ENCODE measurements at places on chromosomes 13 and 19. TPM values are rescaled to one million over a fixed set of nuclear protein-coding genes. Genes with fewer than 3 reads are reported as not detected.

The RXFP2 gene
- 8.2 TPM for total RNA-seq

The ZNF426 gene
- total RNA-seq, result 5.1 TPM

The MYO16 gene
- not detected for total RNA-seq

The ZNF607 gene
- total RNA-seq, result 13.0 TPM

GRCh38 chr19:46371371-46371901 is 24.5 kb downstream of the PPP5C start:
- no peak for DNase-seq

DNA sequence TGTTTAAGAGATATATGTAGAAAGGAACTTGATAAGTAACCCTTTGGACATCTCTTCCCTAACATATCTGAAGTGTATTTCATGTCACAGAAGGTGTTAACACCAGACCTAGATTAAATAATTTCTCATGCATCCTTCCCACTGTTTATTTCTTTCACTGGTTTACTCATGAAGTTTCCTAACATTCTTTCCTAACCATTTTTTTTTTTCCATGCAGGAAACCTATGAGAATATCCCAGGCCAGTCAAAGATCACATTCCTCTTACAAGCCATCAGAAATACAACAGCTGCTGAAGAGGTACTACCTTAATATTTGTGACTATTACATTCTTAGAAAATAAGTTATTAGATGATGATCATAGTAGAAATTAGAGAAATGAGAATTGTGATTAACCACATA is 28.8 kb downstream of the IPO5 start:
- no peak for DNase-seq

GRCh38 chr13:46596466-46596865 is 43.5 kb downstream of the LRCH1 start:
- no peak for DNase-seq

GRCh38 chr13:73625562-73626339 is 508.5 kb downstream of the KLF12 start:
- no peak for DNase-seq

GRCh38 chr19:19619181-19619848 is 828 bp upstream of the PBX4 start:
- DNase-seq, result no peak

DNA sequence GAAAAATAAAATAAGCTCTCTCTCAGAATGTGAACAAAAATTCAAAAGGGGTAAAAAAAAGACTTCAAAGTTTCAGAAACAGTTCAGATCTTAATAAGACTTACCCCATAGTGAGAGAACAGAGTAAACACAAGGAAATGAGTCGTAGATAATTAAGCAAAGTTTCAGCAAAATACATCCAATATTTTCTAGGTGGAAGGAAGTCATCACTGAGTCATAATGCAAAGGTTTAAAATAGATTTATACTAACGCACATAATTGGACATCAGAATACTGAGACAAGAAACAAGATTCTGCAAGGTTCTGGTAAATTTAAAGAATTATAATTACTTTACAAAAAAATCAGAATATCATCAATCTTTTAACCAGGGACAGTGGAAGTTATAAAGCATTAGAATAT is 1370.7 kb upstream of the ATXN8OS start:
- no peak for DNase-seq

DNA sequence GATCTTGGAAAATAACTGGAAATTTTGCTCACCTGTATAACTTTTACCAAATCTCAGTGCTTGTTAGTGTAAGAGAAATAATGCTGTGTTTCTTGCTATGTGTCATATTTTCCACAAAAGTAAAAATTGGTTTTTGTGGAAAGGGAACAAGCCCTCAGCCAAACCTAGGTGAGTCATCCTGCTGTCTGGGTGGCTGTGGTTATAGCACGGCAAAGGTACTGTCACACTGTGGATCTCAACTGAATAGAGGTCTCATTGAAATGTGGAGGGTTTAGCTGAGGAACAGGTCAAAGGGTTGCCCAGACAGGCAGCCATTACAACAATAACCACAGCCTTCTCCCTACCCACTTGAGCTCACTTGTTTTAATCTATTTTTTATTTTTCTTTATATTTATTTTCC is 338.8 kb upstream of the DACH1 start:
- no peak for DNase-seq

DNA sequence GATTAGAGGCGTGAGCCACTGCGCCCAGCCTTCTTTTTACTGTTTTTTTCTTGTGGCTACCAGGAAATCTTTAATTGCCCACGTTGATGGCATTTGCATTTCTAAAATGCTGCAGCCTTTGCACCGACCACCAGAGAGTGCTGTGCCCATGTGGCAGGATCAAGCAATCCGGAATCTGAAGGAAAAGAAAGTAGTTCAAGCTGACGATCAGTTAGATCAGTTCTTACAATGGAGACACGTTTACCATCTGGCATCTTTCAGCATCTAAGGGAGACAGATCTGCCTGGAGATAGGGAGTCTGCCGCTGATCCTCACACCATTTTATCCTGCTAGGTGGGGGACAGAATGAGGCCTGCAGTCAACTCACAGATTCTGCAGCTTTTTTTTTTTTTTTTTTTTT is 19.9 kb downstream of the TINCR start:
- DNase-seq, result no peak

- no peak for DNase-seq
Observed at GRCh38 chr13:50664951-50665350, 178.5 kb downstream of the DLEU7 start.

- no peak for DNase-seq
Observed at GRCh38 chr13:99376132-99376531, 68.9 kb upstream of the GPR183 start.

DNA sequence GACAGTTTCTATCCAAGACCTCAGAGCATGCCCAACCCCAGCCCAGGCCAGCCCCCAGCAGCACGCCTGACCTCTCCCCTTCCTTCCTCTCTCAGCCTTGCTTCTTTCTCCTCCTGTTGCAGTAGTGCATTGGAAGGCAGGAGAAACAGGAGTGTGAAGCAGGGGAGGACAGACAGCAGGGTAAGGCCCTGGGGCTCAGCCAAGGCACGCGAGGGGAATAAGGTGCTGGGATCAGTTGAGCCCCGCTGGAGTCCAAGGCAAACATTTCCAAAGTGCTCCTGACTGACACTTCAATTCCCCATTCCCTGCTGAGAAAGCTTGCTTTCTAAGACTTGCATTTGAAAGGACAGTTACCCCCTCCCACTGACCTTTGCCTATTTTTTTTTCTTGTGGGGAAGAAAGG is 73.1 kb upstream of the OLFM4 start:
- DNase-seq, result no peak

DNA sequence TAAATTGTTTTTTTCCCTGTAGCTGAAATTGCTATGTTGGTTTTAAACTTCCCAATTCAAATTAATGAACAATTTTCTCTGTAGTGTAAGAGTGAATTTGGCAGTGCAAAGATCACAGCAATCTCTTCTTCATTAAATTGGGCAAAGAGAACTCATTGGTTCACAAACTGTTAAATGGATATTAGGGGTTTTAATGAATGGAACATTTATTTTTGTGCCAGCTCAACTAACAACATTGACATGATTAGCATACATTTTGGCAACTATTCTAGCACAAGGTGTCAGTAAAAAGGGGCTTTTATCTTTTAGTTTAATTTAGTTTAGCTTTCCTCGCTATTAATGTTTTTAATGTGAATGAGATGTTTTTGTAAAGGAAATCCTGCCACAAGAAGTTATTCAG is 7.1 kb downstream of the PCDH20 start:
- DNase-seq, result no peak

- no peak for DNase-seq
Observed at GRCh38 chr13:44050450-44051063, 170.9 kb downstream of the LACC1 start.

GRCh38 chr19:3778899-3779723 is 7.1 kb downstream of the MATK start:
- no peak for DNase-seq

GRCh38 chr19:15640294-15640903 is at the start of gene CYP4F3:
CYP4F3 (plus strand) TSS chr19:15640897; CDS start chr19:15641416, 519 bp downstream.
- peak; percentile 52 for DNase-seq

- no peak for DNase-seq
Observed at GRCh38 chr13:101691341-101691860, 238.9 kb downstream of the ITGBL1 start.

DNA sequence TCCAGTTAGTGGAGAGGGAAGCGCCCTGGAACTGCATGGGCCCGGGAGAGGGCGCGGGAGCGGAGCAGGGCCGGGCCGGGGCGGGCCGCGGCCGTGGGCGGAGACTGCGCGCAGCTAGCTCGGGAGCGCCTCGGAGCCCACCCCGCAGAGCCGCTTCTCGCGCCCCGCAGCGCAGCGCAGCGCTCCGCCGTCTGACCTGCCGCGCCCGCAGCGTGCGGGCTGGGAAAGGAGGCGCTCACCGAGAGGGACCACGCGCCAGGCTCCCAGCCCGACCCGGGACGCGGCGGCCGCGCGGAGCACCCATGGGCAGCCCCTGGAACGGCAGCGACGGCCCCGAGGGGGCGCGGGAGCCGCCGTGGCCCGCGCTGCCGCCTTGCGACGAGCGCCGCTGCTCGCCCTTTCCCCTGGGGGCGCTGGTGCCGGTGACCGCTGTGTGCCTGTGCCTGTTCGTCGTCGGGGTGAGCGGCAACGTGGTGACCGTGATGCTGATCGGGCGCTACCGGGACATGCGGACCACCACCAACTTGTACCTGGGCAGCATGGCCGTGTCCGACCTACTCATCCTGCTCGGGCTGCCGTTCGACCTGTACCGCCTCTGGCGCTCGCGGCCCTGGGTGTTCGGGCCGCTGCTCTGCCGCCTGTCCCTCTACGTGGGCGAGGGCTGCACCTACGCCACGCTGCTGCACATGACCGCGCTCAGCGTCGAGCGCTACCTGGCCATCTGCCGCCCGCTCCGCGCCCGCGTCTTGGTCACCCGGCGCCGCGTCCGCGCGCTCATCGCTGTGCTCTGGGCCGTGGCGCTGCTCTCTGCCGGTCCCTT is at the start of gene MLNR:
TSS of gene MLNR (plus strand) at position 303 of the 820 bp plus-strand sequence. CDS start at position 303, 0 bp downstream.
- DNase-seq, result no peak

DNA sequence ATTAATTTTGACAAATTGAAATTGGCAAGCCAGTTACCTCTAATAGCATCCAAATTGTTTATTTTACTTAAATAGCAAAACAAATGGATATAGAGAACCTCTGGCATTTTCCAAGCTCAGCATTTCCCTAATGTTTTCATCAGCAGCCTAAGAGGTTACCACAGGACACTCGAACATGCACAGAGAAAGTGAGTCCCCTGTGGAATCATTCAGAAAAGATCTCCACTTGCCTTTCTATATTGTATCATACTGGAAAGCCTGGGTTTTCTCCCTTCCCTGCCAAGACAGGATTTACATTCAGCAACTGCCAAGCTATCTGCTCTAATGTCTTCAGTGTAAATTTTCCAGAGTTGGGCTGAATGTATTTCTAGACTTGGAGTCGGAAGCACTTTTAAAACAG is 188.9 kb downstream of the KCTD12 start:
- no peak for DNase-seq

DNA sequence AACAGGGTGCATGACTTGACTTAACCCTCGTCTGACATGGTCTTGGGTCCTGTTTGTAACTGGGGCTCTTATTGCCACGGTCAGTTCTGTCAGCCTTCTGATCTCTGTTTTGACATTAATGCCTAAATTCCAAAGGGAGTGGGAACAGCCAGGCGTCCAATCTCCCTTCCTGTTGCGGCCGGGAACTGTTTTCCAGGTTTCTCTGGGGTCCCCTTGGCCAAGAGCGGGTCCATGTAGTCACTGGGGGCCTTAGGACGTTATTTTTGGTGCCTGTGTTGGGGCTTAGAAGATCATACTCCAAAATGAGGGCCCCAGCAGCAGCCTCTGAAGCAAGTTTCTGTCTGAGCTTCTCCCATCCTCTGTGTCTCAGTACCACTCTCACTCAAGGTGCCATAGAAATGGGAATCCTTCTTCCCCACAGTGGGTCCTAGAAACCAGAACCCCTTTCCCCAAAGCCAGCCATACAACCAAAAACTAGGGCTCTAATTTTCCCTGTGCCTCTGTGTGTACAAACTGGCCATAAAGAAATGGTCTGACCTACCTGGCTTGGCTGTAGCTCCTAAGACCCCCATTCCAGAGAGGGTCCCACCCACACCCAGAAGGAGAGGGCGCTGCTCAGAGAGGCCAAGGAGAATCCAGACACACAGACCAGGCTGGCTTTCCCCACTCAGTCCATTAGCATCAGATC is 50.4 kb downstream of the C13orf46 start:
- no peak for DNase-seq

DNA sequence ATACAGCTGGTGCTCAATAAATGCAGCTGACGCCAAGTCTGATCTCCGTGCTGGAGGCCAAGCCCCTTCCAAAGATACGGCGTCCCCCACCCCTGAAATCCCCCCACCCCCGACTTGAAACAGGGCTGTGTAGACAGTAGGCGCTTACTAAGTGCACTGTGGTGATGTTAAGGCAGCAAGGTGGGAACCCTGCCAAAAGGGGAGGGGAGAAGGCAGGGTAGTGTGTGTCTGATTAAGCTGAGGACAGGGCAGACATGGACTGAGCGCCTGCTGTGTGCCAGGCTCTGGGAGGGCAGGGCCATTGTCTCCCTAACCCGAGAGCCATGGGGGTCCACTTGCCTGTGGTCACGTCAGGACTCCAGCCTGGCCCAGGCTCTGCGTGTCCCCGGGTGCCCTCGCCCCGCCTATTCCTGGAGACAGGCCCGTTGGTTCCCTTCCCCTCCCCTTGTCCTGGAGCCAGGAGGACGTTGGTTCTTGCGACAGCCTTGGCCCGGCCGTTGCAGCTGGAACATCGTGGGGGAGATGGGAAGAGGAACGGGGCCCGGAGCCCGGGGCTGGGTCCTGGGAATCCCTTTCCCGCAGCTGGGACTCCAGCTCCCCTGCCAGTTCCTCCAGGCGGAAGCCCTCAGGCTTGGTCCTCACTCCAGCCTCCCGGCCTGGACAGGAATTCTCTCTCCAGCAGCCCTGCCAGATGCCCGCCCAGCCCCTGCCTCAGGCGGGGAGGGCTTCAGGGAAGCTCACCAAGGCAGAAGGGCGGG is 1.7 kb upstream of the ELANE start:
- DNase-seq, result peak; percentile 88

All from uterus (tissue), 4 donors.